ENCODE measurements at places on chromosomes 1 and 21.

DNA sequence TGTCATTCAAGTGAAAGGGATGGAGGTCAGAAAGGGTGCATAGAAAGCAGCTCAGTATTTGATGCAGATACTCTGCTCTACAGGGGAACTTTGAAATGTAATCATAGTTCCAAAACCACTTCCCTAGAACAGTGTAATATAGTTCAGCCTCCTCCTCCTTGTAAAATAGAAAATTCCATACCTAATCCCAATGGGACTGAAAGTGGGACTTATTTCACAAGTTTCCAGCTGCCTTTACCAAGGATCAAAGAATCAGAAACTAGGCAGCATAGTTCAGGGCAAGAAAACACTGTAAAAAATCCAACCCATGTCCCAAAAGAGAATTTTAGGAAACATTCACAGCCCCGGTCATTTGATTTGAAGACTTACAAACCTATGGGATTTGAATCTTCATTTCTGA lies 8.1 kb upstream of the TMCO2 start:
- DNase-seq: no peak

DNA sequence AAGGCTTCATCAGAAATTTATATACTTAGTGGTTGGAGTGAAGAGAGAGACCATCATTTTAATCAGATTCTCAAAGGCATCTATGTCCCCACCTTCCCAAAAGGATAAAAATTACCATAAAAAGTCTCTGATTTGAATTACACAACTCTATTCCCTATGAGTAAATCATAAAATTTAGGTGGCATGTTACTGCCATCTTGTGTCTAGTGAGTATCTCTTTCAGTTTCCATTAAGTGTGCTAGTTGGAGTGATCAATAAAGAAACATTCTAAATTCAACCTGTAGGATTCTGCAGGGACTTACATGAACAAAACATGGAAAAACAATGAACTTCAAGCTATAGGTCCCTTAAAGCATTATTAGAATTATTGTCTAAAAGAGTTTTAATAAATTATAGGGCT lies 655.4 kb downstream of the LTN1 start:
- no peak for DNase-seq

DNA sequence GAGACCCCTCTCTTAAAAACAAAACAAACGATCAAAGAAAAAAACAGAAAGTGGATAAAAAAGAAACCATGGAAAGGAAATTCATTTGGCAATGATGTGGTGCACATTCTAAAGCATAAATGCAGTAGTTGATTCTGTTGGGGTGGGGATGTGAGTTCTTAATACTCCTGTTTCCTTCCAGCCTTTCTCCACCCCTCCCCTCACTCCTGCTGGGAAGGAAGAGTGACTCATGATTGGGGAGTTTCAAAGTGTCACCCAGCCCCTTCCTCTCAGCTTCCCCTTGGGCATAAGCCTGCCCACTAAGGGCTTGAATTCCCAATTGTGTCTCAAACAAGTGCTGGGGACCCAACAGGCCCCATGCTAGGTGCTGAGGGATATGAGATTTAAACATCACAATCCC lies 6.7 kb upstream of the PINK1 start:
- no peak for DNase-seq

- no peak for DNase-seq
These were observed 13.1 kb downstream of the ACBD6 start for GRCh38 chr1:180489313-180489712.

GRCh38 chr1:52914463-52914862 lies 7.1 kb downstream of the ECHDC2 start:
- DNase-seq: no peak

DNA sequence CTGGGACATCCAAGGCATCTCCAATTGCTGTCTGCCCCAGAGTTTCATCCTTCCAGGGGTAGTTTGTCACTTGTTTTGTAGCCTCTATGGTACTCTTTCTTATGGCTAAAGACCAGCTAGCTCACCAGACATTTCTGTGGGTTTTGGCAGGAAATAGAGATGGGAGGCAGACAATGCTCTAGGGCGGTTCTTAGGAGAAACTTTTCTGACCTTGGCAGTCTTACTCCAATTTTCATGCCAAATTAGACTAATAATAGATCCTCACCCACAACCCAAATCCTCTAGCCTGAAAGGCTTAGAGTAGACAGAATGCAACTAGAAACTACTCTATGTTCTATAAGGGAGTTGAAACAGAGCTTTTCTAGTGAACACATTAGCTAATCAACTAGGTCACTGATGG lies 69.8 kb downstream of the LRIG2 start:
- DNase-seq: no peak

GRCh38 chr1:219514728-219515127 lies 98.2 kb downstream of the ZC3H11B start:
- no peak for DNase-seq
